NCI-H1436 treated with DMSO at 0.1 percent for 48 hours (cell line): ENCODE measurements at places on chromosomes 5 and 9.

DNA sequence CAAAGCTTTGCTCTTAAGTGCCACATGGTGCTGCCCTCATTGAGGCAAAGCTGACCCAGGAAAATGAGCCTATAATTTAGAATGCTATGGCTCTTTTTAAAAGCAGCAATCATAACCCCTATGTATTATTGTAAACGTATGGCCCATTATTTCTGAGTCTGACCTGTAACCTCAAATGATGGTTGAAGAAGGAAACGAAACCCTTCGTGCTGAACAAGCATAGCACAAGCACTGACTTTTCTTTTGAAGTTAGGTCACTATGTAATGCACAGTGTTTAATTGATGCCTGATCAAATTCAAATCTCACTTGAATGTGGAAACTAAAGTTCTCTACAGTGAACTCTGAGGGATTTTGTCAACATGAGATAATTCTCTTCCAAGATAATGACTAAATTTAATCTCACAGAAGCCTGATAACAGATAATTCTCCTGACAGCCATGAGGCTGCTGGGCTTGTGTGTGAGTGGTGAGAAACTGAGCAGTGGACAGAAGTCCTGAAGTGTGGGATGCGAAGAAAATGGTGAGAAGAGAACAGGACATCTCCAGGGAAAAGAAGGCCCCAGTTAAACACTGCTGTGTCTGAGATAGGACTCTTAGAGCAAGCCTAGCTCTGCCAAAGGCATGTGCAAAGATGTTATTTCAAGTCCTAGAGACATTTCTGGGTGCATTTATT lies 226.9 kb downstream of the MAN2A1 start:
- DNase-seq: no peak

- no peak for DNase-seq
Measured at GRCh38 chr5:167603135-167603534, 688.3 kb upstream of the WWC1 start.

DNA sequence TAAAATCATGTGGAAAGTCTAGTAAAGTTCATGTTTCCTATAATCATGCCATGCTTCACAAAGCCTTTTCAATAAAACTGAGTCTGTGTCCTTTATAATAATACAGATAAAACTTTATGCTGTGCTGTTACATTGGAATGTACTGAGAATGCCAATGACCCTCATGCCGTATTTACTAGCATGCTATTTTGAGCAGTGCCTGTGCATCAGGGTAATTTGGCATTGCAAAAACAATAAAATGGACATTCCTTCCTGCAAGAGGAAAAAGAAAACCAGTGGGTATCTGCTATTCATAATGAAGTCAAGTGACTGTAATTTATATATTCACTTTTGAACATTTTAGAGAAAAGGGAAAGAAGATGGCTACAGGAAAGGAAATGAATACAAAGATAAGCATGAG lies 159.0 kb downstream of the PBX3 start:
- no peak for DNase-seq

- no peak for DNase-seq
Measured at GRCh38 chr5:154755361-154756008, at the start of gene LARP1. Gene LARP1 (plus strand): TSS chr5:154755377. CDS start chr5:154755758, 381 bp downstream.

- DNase-seq: no peak
Measured at GRCh38 chr9:5375091-5375490, 35.4 kb upstream of the RLN1 start.

GRCh38 chr9:136587944-136588662 lies 42.3 kb upstream of the NOTCH1 start:
- no peak for DNase-seq

DNA sequence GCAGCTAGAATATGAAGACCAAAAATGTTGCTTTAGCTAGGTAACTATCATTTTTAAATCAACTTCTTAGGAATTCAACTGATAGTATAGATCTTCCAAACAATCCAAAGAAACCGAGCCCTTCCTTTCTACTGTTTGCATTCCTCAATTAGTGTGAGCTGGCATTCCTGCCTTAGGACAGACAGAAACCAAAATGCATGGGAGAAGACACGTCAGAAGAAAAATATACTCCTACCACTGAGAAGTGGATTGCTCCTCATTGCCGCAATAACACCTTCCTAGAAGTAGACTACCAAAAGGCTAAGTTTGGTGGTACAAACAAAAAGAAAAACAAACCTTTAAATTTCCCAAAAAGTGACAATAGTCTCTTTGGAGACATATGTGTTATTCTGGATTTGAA lies 440.0 kb downstream of the SEMA5A start:
- DNase-seq: no peak

DNA sequence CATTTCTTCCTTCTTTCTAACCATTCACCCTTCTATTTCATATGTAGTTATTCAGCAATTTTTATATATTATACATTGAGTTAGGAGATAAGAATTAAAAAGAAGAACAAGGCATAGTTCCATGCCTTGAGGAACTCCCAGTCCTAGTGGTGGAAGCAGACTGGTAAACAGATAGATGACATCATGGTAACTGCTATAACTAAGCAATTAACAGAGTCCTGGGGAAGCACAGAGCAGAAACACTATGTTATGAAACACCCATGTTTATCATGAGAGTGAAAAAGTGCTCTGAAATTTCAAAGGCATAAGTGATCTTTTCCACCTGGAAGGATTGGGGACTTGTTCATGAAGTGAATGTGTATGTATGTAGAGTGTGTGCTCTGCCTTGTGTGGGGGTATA lies 14.6 kb downstream of the PAPPA start:
- DNase-seq: no peak
